ENCODE measurements at places on chromosomes 3 and 15. TPM values are rescaled to one million over a fixed set of nuclear protein-coding genes. Genes with fewer than 3 reads are reported as not detected.

A4GNT gene
- not detected for total RNA-seq

- no peak overlapping the region for H3K4me3 ChIP-seq
- H3K4me1 ChIP-seq, result no peaks in the 10 kb centered on the region
- no peak overlapping the region for H3K27ac ChIP-seq
- H3K36me3 ChIP-seq, result no peaks in the 10 kb centered on the region
These were observed 551.3 kb downstream of the NSUN3 start for GRCh38 chr3:94614192-94614591.

GRCh38 chr3:52895418-52895817, 1.9 kb downstream of the STIMATE start:
- H3K4me3 ChIP-seq, result peak overlapping the region; percentile 97
- peaks cover 56% of the 10 kb centered on the region for H3K4me1 ChIP-seq
- peak overlapping the region; percentile 39 for H3K27ac ChIP-seq

NANOGP8 gene
- not detected for total RNA-seq

GRCh38 chr3:73447111-73447510, 177.6 kb downstream of the PDZRN3 start:
- H3K27ac ChIP-seq, result no peak overlapping the region
- H3K4me1 ChIP-seq, result no peaks in the 10 kb centered on the region
- H3K4me3 ChIP-seq, result no peak overlapping the region
- H3K27me3 ChIP-seq, result peaks cover 4% of the 10 kb centered on the region
- no peak for DNase-seq

- H3K4me3 ChIP-seq, result peak overlapping the region; percentile 6
- DNase-seq, result no peak
- H3K27ac ChIP-seq, result peak overlapping the region; percentile 61
- H3K4me1 ChIP-seq, result peaks cover 24% of the 10 kb centered on the region
- H3K27me3 ChIP-seq, result no peaks in the 10 kb centered on the region
These were observed 14.9 kb downstream of the PLEKHO2 start for GRCh38 chr15:64856429-64857145.

DNA sequence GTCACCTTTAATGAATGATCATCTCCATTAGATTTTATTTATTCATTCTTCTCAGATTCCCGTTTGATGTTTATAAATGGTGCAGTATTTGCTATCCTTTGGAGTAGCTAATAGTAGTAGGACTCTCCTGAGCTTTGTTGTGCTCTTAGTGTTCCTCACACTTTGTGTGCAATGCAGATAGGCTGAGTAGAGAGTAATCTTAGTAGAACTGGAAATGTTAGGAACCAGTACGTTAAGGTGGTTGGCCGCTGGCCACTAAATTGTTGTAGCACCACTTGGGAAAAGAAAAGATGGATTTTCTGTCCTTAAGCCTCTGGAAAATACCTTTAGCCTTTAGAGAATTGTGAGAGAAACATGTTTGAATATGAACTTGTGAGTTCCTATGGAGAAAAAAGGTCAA, 19.9 kb upstream of the EBLN2 start:
- H3K36me3 ChIP-seq, result peaks cover 5% of the 10 kb centered on the region
- H3K4me1 ChIP-seq, result peaks cover 20% of the 10 kb centered on the region
- no peak overlapping the region for H3K4me3 ChIP-seq

DNA sequence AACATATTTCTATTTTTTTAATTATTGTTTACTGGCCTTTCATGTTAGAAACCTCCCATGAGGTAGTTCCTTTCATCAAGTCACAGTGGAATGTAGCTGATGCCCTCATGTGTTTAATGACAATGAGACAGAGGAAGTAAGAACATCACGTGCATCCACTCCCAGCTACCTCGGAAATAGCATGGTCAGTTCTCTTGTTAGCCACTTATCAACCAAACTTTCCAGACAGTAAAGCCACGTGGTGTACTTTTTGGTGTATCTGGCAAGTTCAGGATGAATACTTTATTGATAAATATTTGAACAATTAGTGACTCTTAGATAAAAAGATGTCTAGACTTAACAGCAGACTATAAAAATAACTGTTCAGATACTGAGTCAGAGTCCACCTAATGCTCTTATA, 781.7 kb downstream of the MECOM start:
- H3K4me1 ChIP-seq, result no peaks in the 10 kb centered on the region
- H3K27me3 ChIP-seq, result no peaks in the 10 kb centered on the region
- DNase-seq, result no peak
- H3K36me3 ChIP-seq, result no peaks in the 10 kb centered on the region
- no peak overlapping the region for H3K4me3 ChIP-seq
- no peak overlapping the region for H3K27ac ChIP-seq

- H3K27ac ChIP-seq, result peak overlapping the region; percentile 95
- peaks cover 11% of the 10 kb centered on the region for H3K36me3 ChIP-seq
- H3K4me1 ChIP-seq, result peaks cover 31% of the 10 kb centered on the region
These were observed 2.8 kb downstream of the ABHD2 start for GRCh38 chr15:89090791-89091626.

DNA sequence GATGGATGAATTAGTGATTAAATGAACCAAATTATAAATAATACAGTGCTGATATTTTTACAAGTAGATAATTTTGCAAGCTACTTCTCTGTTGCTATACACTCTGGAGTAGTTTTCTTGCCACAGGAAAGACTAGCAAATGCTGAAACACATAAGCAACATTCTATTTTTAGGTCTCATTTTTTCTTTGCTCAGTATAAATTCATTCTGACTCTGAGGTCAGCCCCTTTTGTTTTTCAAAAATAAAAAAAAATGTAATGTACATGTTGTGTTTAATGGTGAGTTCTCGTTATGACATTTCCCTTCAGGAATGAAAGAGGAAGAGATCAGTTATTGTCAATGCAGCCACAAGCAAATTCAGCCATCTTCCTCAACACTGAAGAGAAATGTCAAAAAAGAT, 24.9 kb downstream of the GJD2 start:
- DNase-seq, result no peak
- no peak overlapping the region for H3K27ac ChIP-seq
- H3K27me3 ChIP-seq, result peaks cover 10% of the 10 kb centered on the region
- H3K4me1 ChIP-seq, result peaks cover 3% of the 10 kb centered on the region

GRCh38 chr3:172137287-172138192, 98.2 kb downstream of the FNDC3B start:
- H3K4me3 ChIP-seq, result no peak overlapping the region
- peaks cover 42% of the 10 kb centered on the region for H3K4me1 ChIP-seq
- H3K36me3 ChIP-seq, result peaks cover 13% of the 10 kb centered on the region
- DNase-seq, result no peak

RARB gene
- not detected for total RNA-seq

DNA sequence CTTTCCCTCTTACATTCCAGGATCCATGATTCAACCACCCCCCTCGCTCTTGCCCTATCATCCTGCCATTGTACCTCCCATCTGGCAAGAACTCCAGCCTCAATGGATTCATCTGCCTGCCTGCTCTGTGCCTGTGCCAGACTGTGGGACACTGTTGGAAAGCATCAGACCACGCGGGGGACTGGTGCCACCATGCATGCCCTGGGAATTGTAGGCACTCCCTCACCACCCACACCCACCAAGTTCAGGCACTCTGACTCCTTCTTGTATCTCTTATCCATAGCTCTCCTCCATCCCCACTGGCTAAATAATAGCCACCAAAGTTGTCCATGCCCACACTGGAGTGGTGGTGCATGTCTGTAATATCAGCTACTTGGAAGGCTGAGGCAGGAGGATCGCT, 143.8 kb downstream of the TPRA1 start:
- DNase-seq, result peak; percentile 1
- no peak overlapping the region for H3K4me3 ChIP-seq
- no peaks in the 10 kb centered on the region for H3K36me3 ChIP-seq

SCAMP5 gene
- 0.22 TPM for total RNA-seq
